RCC 7860 (cell line): ENCODE measurements at places on chromosomes 2 and 18.

GRCh38 chr2:234422273-234422732, 74.6 kb downstream of the ARL4C start:
- DNase-seq: peak; percentile 95

DNA sequence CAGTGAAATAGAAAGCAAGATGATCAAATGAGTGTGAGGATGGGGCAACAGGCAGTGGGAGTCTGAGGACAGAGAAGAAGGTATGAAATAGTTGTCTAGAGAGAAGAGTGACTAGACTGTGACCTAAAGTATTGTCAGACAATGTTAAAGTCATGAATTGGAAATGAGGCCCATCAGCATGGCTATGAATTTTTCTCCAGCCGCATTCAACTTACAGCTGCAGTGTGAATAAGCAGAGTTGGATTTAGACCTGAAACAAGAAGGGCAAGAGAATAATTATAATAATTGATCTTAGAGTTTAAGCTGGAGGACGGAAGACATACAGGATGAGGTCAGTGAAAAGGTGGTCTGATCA, 4.2 kb upstream of the TSPYL6 start:
- no peak for DNase-seq

DNA sequence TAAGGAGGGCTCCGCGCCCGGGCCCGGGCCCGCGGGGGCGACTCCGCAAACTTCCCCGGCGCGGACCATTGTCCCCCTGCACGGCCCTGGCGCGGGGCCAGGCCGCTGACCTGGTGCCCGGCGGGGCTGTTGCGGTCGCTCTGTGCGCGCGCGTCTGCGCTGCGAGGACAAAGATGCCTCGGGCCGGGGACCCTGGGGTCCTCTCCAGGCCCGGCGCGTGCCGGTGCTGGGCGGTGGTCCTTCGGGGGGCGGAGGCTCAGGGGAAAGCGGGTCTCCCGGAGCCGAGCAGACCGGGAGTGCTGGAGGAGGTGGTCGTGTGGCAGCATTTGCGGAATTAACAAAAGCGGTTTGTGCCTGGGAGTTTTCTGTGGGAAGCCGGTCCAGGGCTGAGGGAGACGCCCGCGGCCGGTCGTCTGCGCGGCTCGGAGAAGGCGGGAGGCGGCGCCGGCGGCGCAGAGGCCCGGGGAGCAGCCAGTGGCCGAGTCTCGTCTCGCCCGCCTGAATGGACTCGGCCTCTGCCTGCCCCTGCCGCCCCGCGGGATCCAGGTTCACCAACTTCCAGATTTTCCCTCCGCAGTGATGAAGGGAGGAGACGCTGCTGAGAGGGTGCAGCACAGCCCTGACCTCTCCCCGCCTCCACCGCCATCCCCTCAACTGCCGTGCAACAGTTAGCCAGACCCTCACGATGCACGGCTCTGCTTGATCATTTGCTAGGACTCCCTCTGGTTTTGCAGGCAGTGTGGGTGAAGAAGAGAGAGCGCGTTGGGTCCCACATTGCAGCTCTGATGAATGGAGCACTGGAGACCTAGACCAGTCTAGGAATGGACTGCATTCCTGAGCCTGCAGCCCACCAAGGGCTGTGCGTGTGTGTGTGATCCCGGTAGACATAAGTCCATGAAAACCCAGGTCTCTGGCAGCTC, 705 bp downstream of the EFR3B start:
- DNase-seq: no peak

- no peak for DNase-seq
Measured at GRCh38 chr2:156321243-156321904, 11.1 kb downstream of the NR4A2 start.

- peak; percentile 52 for DNase-seq
Measured at GRCh38 chr2:160254189-160254762, 54.2 kb upstream of the ITGB6 start.

- DNase-seq: no peak
Measured at GRCh38 chr18:9209279-9209678, 72.7 kb downstream of the ANKRD12 start.

- DNase-seq: no peak
Measured at GRCh38 chr2:232898592-232899543, 28.8 kb downstream of the SNORC start.

- no peak for DNase-seq
Measured at GRCh38 chr18:7147399-7147798, 29.8 kb upstream of the LAMA1 start.
